Calu3 (cell line): ENCODE measurements at places on chromosomes 3 and 15.

GRCh38 chr15:77329202-77329601 lies 90.7 kb downstream of the PEAK1 start:
- DNase-seq = no peak

GRCh38 chr15:34355241-34355640 lies 11.8 kb downstream of the LPCAT4 start:
- no peak for DNase-seq

DNA sequence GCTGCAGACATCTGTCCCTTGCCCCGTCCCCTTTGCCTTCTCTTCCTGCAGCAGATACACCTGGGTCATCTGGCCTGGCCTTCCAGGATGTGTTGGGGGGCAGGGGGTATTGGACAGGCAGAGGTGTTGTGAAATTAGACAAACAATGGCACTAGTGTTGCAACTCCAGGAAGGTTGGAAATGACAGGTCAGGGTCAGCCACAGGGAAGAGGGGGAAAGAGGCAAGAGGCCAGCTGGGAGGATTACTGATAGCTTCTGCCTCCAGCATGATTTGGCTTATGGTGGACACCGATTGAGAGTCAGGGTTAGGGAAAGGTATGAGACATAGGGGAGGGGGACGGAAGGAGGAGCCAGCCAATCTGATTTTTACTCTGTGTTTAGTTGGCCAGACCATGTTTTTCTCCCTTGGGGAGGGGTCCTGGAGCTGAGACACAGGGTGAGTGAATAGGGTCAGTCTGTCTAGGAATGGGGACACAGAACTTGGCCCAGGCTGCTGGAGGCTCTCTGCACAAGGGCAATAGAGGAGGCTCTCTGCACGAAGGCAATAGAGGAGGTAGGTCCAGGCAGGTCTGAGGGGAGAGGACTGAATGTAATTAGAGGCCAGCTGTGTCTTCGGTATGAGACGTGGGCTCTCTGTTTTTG lies 3.4 kb upstream of the ATP2B2 start:
- no peak for DNase-seq

DNA sequence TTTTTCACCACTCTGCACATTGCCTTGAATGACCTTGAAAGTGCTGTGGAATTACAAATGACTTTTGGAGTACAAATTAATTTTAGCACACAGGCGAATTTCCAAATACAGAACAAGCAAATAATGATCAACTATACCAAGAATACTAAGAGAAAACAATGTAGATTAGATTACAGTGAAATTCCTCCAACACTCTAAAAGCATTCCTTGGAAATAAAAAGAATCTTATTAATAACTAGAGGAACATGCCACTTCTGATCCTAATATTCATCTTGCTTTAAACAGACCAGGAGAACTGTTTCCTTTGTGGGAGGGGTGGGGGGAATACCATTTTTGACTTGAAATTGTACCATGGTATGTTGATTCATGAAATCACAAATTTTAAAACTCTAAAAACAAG lies 167.5 kb downstream of the SUCLG2 start:
- no peak for DNase-seq

- no peak for DNase-seq
Measured at GRCh38 chr15:74208496-74208895, 5.9 kb upstream of the STRA6 start.

DNA sequence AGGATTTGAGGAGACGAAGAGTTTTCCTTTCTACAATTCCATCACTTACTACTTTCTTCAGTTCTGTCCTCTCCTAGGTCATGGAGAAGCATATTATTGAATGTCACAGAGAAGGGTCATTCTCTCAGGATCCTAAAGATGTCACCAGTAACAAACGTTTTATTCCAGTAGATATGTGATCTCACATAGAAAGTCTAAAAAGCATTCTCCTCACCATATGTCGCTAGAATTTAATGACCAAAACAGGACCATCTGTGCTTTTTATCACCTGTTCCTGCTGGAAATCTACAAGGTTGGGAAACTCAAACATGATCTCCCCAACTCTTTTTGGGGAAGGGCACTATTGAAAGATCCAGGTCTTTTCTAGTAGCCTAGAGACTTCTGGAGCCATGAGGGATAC lies 24.0 kb upstream of the FRMD5 start:
- no peak for DNase-seq

DNA sequence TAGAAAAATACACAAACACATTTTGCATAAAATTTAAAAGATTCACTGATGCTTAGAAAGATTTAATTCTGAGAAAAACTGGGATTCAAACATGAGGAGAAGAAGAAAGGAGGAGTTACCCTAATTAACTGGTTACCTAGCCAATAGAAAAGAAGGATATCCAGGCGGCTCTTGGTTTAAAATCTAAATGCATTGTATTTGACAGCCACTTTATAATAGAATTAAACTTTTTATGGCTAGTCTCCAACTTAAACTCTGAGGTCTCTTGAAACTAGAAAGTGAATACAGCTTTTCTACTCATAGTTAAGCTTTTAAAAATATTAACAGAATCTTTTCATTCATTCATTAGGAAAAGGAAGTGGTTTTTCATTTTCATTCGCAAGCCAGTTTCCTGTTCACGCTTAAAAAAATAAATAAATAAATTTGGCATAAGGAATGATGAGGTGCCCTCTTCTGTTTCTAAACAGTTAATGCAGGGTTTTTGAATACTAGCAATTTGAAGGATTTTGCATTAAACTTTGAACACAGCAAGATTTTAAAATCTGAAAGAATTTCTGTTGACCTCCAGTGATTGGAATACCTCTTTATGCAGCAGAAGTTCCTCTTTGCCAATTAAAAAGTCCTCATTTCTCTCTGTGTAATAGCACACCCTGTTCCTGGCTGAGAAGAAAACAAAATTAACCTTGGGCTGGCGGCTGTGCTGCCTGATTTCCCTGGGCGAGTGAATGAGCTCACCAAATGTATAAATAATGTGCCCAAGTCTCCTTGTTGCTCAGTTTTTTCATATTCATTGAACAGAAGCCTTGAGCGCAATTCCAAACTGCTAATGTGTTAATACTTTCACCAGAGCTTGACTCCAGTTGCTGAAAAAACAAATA lies 105.1 kb downstream of the ZMAT3 start:
- DNase-seq = no peak

- no peak for DNase-seq
Measured at GRCh38 chr15:63905558-63906265, 72.0 kb upstream of the HERC1 start.

- no peak for DNase-seq
Measured at GRCh38 chr3:23889950-23890349, 26.8 kb downstream of the NKIRAS1 start.

- DNase-seq = no peak
Measured at GRCh38 chr3:66092175-66092995, 53.7 kb upstream of the MAGI1 start.

- no peak for DNase-seq
Measured at GRCh38 chr3:15844889-15845288, 47.1 kb upstream of the ANKRD28 start.

DNA sequence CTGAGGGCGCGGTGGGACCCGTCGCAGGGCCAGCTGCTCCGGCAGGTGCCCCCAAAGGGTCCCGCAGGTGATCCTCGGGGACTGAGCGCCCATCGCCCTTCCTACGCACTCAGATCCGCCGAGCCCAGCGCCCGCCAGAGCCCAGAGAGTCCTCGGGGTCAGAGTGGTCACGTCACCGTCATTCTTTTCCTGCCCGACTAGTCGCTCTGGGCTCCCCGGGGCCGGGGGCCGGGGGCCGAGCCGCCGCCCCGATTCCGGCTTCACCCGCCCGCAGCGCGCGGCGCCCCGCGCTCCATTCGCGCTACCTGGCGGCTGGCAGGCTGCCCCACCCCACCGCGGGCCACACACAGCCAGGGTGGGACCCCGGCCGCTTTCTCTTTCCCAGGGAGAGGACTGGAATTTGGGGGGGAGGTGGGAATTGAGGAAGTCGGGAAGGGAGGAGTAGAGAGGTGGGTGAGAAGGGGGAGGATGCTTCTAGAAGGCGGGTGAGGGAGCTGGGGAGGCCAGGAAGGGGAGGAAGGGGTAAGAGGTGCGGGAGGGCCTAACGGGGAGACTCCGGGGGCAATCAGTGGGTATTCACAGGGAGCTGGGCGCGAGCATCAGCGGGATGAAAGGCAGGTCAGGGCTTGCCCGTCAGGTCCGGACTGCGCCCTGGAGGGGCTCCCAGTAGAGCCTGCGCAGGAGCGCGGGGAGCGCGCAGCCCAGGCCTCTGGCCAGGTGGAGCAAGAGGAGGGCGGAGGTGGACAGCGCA lies 36.1 kb upstream of the EPHB3 start:
- no peak for DNase-seq

GRCh38 chr3:54873059-54874010 lies 54.5 kb downstream of the LRTM1 start:
- no peak for DNase-seq

DNA sequence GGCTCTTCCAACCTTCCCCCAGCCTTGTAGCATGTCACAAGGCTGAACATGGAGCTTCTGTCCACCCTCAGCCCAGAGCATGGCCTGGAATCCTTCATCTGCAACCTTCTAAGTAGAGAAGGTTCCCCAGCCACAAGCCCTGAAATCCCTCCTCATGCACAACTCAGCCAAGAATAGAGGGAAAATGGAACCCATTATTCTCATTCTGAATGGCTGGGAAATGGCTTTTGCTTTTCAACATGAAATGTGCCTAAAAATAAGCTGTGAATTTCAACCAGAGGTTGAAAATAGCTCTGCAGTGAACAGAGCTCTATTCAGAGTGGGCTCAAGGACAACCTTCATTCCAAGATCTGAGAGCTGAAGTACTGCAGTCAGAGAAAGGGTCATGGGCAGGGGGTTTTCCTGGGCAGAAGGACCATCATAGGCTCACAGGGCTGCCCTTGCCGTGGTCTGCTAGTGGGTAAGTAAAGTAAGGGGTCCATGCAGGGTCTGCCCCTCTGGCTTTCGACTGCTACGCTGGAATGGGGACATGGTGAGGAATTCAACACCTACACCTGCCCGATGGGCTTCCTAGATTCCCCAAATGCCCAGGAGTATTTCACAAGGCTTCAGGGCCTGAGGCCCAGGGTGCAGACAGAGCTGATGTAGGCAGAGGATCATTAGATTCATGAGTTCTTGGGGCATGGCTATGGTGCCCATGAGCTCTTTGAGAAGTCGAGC lies 35.9 kb downstream of the POC1A start:
- DNase-seq = no peak

DNA sequence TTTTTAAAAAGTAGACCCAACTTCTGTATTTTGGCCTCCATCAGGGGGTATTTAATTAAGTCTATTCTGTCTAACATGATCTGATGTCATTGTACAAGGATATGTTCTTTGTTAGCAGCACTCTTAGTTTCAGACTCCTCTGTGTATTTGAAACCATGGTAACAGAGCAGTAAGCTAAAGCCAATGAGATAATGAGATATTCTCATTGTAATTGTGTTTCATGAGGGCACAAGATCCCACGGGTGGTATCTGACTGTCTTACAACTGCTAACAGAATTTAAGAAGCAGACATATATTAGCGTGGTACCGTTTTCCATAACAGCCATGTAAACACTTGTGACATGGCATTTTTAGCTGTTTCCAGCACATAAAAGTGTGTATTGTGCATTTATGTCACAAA lies 251.2 kb upstream of the VEPH1 start:
- DNase-seq = no peak
